ENCODE measurements at places on chromosomes 6 and 20. TPM values are rescaled to one million over a fixed set of nuclear protein-coding genes. Genes with fewer than 3 reads are reported as not detected.

DNA sequence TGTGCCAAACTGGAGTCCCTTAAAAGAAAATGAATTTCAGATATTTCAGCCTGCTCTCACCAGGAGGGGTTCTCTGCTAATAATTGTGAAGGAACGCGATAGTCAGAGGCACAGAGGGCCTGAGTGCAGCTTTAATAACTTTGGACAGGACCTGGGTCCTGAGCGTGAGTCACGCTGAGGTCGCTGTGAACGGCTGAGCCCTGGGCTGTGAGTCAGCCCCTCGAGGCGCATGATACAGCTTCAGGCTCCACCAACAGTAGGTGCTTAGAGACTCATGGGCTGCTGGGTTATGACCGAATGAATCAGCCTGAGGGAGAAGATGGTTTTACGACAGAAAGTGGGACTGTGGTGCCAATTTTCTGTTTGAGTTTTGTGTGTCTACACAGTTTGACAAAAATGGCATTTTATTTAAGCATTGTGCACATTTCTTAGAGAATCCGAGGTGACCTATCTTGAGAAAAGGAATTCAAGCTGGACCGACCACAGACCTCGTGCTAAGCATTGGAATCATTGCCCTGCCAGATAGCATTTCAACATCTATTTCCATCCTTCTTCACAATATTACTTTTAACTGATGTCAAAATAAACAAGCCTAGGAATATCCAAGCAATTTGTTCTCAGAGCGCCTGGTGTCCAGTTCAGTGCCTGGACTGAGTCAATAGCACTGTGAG is 183.0 kb downstream of the THBS2 start:
- DNase-seq: peak; percentile 95

GLP1R gene
- not detected for total RNA-seq

GRCh38 chr20:52469128-52469527 is 277.5 kb upstream of the ZFP64 start:
- no peak for DNase-seq

- DNase-seq: no peak
These were observed 167.5 kb downstream of the SOD2 start for GRCh38 chr6:159525445-159526025.

VGLL2 gene
- not detected for total RNA-seq

DNA sequence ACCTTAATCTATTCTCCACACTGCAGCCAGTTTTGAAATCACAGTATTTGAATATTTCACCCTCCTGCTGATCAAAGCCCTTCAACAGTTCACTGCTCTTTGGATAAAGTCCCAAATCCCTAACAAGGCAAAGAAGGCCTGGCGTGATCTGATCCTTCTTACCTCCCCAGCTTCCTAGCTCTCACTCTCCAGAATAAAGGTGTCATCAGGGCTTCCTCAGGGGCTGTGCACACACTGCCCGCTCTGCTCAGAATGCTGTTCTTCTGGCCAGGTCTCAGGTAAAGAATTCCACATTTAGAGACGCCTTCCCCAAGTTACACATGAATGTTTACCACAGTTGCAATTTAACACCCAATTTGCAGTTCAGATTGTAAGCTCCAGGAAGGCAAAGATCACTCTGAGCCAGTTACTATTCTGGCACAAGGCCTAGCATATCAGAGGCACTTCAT is 58.9 kb upstream of the MCM9 start:
- DNase-seq: no peak

- DNase-seq: no peak
These were observed 37.0 kb downstream of the NDUFAF5 start for GRCh38 chr20:13821876-13822275.

DNA sequence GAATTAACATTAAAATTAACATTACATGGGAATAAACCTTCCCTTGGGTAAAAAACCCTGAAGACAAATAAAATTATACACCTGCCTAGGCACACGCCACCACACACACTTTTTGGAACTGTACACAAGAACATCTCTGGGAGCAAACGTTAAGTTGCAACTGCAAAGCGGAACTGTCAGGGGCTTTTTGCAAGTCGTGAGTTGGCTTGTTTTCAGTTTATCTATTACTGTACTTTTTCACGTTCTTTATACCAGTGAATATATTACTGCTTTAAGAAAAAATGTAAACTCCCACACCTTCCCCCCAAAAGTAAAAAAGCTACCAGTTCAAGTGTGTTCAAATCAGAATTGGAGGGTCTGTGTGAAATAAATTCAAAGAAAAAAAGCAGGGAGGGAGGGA is 65.5 kb upstream of the NFATC2 start:
- no peak for DNase-seq

DNA sequence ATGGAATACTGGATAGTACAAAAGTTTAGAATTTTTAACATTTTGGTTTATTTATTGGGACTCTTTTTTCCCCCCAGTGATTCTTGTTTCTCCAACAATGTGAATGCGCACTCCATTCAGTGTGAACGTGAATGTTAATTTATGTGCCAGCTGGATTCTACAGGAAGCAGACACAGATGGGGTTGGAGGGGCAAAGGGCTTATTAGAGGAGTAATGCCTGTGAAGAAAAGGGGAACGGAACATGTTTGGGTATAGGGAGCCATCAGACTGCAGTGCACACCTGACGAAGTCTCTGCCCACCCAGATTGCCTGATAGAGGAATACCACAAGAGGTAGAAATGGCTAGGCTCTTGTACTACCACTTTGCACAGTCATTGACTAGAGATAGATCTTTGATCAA is 48.2 kb downstream of the PTPRA start:
- DNase-seq: no peak

DNA sequence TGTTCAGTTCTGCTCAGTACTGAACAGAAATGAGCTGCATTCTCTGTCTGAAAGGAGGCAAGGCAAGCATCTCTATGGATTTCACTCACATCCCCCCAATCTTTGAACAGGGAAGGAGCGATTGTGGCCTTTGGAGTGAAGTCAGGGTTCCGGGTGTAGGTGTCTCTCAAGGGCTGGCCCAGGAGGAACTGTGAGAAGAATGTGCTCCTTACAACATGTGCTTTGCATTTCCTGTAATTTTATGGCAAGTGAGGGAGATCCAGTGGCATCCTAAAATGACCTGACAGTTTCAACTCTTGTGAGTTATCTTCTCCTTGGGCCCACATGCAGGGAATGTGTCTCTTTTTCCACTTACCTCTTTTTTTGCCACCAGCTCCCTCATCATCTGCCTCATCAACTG is 63.0 kb upstream of the RIN2 start:
- DNase-seq: no peak

GRCh38 chr20:43977962-43978361 is 63.3 kb downstream of the TOX2 start:
- DNase-seq: no peak

GRCh38 chr6:5584078-5584482 is 322.8 kb downstream of the FARS2 start:
- no peak for DNase-seq

SERPINB6 gene
- total RNA-seq: 132 TPM

GRCh38 chr6:13472976-13473767 is 14.2 kb downstream of the GFOD1 start:
- no peak for DNase-seq

SASH1 gene
- 120 TPM for total RNA-seq

GRCh38 chr6:100493206-100493888 is 28.6 kb upstream of the SIM1 start:
- DNase-seq: no peak

Data from aorta (tissue), 5 donors.